Activated CD4-positive, alpha-beta T cell treated with anti-CD3 and anti-CD28 coated beads, Interleukin-2, amount 50 U/mL, for 16 hours (primary cell): ENCODE measurements at places on chromosomes 1 and 21.

DNA sequence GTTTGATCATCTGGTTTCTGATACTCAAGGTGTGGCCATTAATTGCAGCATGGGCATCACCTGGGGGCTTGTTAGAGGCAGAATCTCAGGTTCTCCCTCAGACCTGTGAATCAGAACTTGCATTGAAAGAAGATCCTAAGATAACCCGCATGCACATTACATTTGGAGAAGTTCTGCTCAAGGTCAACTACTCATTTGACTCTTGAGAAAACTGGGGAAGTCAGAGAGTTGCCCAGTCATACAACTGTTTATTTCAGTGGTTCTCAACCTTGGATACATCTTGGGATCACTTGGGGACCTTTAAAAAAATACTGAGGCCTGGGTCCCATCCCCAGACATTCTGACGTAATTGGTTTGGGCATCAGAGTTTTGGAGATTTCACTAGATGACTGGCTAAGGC, 30.5 kb downstream of the CAMTA1 start:
- no peak for DNase-seq

DNA sequence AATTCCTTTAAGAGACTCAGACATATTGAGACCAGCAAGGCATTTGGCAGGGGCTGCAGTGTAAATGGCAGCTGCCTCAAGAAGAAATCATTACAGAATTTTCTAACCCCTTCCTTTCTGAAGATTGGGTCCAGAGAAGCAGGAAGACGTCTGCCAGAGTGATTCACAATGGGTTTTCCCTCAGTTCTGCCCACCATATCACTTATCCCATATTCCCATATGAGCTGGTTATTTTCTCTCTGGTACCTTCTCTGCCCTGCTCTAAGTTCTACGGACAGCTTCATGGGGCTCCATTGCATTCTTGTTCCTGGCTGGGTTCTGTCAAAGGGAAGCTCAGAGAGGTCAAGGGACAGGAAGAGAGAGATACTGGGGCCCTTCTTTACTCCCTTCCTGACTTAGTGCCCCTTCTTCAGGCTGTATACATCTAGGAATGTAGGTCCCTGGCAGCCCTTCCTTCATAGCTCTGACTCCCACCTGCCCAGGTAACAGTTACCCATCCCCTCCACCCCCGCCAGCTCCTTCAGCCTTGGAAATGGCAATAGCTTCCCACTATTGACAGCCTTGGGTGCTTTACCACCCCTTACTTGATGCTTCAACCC, 420.6 kb upstream of the DAB1 start:
- no peak for DNase-seq

DNA sequence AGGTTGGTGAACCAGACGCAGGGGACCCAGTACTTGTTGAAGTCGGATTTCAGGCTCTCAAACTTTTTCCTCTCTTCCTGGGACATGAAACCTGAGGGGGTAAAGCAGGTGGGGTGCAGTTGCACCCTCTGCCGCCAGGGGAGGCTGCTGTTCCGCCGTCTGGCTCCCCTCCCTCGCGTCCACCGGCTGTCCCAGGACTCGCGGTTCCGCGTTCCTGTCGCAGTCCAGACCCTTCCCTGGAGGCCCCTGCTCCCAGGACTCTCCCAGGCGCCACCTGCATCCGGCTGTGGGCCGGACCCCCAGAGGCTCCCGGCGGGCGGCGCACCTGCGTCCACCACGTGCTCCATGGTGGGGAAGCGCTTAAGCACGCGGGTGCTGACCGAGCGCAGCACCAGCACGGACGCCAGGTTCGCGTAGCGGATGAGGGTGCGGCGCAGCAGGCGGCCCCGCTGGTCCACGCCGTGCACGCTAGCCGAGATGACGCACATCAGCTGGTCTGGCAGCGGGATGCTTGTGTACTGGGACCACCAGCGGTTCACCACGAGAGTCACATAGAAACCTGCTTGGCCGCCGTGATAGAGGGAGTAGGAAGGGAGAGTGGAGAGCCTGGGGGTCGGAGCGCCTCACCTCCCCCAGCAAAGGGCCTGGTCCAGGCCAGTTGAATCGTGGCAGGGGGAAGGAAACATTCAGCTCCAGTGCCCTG, 1.7 kb downstream of the BEST4 start:
- DNase-seq: peak; percentile 78

- DNase-seq: no peak
These were observed 17.3 kb upstream of the EPS8L3 start for GRCh38 chr1:109780982-109781381.

GRCh38 chr1:178038372-178038771, 55.5 kb upstream of the RASAL2 start:
- DNase-seq: no peak

DNA sequence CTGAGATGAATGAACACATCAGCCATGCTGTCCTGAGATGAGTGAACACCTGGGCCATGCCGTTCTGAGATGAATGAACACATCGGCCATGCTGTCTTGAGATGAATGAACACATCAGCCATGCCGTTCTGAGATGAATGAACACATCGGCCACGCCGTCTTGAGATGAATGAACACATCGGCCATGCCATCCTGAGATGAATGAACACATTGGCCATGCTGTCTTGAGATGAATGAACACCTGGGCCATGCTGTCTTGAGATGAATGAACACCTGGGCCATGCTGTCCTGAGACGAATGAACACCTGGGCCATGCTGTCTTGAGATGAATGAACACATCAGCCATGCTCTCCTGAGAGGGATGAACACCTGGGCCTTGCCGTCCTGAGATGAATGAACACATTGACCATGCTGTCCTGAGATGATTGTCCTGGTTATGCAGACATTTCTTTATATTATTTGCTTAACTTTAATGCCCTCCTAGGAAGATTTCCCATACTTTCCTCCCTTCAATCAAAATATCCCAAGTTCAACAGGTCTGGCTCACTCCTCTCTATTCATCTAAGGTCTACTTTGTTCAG, 48.6 kb upstream of the COL6A1 start:
- DNase-seq: peak; percentile 56
